T-helper 2 cell (primary cell): ENCODE measurements at places on chromosomes 6 and 20.
A peak's percentile ranks its signal among the peaks of the same experiment; 100 is the strongest.

- no peak for DNase-seq
These were observed 481.1 kb downstream of the TFAP2B start for GRCh38 chr6:51299621-51300380.

DNA sequence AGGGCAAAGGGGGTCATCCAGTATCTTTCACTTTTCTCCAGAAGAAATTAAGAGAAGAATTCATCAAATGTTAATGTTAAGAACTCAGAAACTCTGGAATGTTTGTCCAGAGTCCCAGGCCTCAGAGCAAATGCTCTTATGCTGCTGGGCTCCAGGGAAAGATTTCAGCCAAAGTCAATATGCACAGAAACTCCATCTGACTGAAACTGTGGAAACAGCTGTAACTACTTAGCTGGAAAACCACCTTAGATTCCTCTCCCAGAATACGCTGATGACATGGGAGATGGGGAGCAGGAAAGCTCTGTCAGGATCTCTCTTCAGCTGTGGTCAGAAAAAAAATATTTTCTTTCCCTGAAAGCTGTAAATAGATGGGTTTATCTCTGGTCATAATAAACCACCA is 559.6 kb downstream of the RFPL4B start:
- DNase-seq, result no peak

- no peak for DNase-seq
These were observed 105.8 kb downstream of the CARMIL1 start for GRCh38 chr6:25384967-25385366.

GRCh38 chr20:52054123-52054522 is 137.5 kb downstream of the ZFP64 start:
- DNase-seq, result peak; percentile 58

DNA sequence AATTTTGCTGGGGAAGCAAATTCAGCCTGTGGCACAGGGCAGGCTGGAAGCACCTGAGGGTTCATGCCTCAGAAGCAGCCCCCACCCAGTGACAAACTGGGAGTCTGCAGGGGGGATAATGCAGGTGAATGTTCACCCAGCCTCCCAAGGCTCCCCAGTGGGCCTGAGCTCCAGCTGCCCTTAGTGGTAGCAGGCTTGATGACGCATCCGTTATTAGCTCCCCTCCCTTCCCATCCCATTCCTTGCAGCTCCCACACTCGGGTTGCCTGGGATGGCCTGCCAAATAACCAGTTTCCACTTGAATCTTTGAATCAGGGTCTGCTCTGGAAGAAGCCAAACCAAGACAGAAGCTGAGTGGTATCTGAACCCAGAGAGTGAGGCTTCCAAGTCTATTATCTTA is 15.8 kb downstream of the KCNK15 start:
- DNase-seq, result no peak

DNA sequence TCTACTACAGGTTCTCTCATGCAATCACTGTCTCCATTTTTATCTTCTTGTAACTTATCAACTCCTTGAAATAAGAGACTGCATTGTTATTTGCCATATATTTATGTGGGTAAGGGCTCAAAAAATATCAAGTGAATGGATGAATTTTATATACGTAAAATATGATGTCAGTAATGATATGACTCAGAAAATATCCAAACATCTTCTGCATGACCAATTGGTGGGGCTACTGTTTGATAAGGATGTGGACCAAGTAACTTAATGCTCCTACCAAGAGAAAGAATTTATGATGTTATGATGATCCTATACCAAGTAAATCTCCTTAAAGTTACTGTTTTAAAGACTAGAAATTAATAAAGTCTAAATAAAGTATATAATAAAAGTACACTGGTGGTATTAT is 103.7 kb downstream of the OGFRL1 start:
- DNase-seq, result no peak

DNA sequence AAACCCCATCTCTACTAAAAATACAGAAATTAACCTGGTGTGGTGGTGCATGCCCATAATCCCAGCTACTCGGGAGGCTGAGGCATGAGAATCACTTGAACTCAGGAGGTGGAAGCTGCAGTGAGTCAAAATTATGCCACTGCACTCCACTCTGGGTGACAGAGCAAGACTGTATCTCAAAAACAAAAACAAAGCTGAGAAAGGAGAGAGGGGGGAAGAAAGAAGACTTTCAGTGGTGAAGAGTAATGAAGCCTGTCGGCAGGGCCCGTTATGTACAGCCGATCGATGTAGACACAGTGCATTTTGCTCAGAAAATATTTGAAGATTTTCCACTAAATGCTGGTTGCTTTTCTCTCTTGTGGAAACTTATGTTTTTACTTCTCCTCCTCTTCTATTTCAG is 13.8 kb downstream of the VAPB start:
- no peak for DNase-seq

- peak; percentile 95 for DNase-seq
These were observed 80.4 kb upstream of the MYL9 start for GRCh38 chr20:36460648-36461599.

DNA sequence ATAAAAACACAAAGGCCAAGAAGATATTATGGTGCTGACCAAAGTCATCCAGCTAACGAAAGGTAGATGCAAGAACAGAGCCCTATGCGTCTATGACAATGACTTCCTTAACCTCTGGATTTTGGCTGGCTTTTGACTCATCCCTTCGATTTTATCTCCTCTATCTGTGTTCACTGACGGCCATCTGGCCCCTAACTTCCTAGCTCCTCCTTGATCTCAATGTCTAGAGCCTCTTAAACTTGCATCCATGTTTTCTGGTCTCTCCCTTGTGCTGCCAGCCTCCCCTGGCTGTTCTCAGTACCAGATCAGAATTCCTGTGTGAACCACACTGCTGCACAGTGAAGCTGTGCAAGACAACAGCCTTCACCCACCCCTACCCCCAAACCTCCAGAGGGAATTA is 452.9 kb downstream of the UTRN start:
- DNase-seq, result no peak

DNA sequence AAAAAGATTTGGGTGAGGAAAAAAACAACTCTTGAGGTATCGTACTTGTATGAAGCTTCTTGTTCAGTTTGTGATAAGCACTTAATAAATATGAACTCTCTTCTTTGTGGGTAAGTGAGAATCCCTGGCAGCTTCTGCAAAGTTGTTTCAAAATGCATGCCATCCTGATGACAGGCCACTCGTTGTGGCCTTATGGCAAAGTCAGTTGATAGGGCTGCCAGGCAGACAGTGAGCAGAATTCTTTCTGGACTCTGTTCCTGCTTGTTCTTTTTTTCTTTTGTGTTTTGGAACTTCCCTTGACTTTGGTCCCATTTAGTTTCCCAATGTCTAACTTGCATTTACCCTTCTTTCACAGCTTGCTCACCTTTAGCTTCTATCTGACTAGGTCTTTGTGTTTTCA is 983.5 kb upstream of the FLRT3 start:
- DNase-seq, result no peak

- DNase-seq, result no peak
These were observed 40.0 kb upstream of the GCNT2 start for GRCh38 chr6:10481101-10481500.

DNA sequence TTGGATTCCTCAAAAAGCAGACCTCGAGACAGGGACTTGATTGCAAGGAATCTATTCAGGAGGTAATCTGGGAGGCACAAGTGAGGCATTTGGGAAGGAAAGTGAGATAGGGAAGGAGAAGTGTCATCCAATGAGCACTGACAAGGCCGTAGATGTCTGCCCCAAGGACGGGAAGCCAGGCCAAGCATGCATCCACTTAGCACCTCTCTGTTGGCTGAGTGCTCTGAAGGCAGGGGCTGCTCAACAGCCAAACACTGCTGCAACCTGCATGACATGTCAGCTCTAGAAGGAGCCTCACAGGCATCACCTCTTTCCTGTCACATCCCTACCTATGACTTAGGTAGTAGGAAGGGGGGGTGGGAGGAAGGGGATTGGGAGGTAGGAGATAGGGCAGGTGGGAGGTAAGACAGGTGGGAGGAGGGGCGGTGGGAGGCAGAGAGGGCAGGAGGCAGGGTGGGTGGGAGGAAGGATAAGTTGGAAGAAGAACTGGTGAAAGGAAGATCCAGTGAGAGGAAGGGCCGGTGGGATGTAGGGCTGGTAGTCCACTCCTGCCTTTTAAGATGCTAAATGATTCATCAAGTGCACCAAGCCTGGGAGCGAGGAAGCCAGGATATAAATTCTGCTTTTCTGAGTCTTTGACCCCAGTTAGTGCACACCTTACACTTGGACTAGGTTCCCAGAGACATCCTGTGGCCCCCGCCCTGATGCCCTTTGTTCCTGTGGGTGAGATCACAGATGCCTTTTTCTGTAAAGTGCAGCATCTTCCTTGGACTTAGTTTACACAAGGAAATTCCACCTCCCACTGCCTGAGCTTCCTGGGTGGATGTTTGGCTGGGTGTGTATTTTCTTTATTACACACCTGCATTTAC is 83.8 kb upstream of the NXT1 start:
- no peak for DNase-seq

GRCh38 chr6:16421462-16421960 is 183.1 kb downstream of the GMPR start:
- DNase-seq, result peak; percentile 60

GRCh38 chr20:32972181-32973076 is 31.8 kb downstream of the SUN5 start:
- peak; percentile 99 for DNase-seq

DNA sequence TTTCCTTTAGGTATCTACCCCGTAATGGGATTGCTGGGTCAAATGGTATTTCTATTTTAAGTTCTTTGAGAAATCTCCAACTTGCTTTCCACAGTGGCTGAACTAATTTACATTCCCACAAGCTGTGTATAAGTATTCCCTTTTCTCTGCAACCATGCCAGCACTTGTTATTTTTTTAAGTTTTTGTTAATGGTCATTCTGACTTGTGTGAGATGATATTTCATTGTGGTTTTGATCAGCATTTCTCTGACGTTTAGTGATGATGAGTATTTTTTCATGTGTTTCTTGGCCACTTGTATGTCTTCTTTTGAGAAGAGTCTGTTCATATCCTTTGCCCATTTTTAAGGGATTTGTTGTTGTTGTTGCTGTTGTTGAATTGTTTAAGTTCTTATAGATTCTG is 871.1 kb downstream of the KIF16B start:
- DNase-seq, result no peak

DNA sequence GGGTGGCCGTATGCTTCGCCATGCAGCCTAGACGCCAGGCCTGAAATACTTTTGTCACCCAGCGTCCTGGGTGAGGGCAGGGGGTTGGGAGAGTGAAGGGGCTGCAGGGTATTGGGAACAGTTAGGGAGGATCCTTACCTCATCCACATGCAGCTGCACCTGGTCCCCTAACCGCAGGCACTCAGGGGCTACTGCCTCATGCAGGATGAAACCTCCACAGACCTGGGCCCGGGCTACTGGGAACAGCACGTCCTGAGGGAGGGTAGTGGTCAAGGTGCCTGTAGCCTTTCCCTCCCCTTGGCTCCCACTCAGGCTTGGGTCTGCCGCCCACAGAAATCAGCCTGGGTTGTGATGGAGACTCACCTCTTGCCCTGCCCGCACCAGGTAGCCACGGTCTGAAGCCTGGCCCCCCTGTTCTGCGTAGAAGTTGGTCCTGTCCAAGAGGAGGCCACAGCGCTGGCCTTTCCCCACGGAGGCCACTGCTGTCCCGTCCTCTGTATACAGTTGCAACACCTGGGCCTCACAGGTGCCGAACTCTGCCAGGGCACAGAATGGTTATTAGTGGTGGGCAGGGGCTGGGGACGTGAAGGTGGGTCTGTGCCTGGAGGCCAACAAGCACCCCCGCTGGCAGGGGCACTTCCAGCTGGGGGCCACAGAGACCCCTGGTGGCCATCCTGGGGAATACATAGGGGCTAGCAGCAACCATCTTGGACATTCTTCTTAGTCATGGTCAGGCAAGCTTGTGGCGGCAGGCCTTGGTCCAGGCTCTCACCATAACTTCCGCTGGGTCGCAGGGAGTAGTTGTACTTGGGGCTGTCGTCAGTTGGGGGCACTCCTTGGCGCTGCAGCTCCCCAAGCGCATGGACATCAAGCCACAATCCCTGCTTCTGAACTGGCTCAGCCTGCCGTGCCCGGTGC is 8.6 kb downstream of the AARS2 start:
- peak; percentile 38 for DNase-seq

GRCh38 chr6:6772751-6773150 is 184.2 kb downstream of the LY86 start:
- DNase-seq, result no peak

- no peak for DNase-seq
These were observed 466.9 kb downstream of the CD83 start for GRCh38 chr6:14584450-14584849.

DNA sequence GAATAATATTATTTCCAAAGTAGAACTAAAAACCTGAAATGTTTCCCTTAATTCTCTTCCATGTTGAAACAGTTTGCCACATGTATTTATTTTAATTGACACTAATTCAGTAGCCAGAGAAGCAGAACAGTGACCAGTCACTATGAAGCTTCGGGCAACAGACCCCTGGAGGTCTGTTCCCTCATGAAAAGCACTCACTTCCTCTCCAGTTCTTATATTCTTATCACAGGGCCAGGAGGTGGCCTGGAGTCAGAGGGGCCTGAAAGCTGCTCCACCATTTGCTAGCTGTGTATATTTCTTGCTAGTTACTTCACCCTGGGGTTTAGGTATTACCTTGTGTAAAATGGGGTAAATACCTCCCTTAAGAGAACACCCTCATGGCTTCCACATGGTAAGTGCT is 49.1 kb downstream of the MAP7 start:
- DNase-seq, result no peak

DNA sequence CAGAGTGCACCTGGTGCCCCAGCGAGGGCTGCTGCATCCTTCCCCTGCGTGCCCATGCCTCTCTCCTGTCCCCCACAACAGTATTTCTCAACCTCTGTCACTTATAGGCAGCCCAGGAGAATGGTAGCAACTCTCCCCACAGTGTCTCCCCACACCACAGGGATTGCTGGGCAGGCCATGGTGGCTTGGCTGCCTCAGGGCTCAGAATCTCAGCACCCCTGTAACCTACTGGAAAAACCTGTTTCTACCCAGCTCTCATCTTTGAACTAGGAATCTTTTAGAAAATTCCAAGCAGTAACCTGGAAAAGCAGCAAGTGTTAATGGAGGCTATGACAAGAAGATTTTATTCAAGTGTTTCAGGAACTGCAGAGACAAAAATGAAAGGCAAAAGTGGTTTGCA is 38.0 kb downstream of the CD164 start:
- DNase-seq, result no peak

- no peak for DNase-seq
These were observed 58.3 kb downstream of the KAT14 start for GRCh38 chr20:18195931-18196330.

- no peak for DNase-seq
These were observed 45.2 kb downstream of the MUC22 start for GRCh38 chr6:31055441-31055840.

DNA sequence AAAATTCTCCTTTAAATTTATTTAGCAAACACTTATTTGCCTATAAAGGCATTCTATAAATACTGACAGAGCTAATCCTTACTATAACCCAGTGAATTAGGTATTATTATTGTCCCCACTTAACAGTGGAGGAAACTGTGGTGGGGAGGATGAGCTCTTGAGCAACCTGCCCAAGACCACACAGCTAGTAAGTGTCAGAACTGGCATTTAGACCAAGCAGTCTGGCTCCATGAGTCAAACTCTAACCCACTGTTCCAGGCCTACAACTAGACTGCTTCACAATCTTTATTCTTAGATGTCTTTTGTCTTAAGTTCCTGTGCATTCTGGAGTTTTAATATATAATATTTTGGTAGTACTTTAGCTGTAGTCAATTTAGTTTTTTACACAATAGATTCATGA is 530.8 kb downstream of the BCKDHB start:
- no peak for DNase-seq
